ENCODE measurements at places on chromosomes 6 and 20.

DNA sequence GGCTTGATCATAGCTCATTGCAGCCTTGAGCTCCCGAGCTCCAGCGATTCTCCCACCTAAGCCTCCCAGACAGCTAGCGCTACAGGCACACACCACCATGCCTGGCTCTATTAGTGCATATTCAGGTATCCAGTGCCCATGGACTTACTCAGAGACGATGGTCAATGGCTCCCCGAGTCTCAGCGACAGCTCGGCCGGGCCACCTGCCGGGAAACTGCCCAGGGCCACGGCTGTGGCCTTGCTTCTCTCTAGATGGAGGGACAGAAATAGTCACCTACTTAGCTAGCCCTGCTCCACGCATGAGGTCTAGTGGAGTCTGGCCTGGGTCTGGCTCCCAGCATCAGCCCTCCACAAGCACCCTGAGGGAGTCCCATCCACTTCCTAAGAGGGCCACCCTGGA lies 11.7 kb downstream of the SLA2 start:
- no peak for DNase-seq

DNA sequence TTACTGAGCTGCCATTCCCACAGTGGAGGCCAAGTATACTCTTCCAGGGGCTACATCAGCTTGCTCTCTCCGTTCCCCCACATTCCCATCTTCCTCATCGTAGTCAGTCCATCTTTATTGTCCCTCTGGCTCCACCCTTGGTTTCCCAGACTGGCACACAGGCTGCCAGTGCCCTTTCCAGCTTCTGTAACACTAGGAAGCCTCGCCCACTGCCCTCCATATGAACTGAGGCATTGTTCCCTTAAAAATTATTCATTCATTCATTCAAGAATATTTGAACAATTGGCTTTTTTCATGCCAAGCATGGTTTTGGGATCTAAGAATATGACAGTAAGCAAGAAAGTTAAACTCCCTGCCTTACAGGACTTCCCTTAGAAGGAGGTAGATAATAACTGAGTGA lies 14.3 kb downstream of the ROS1 start:
- no peak for DNase-seq

GRCh38 chr6:155303361-155303870 lies 10.9 kb downstream of the TFB1M start:
- no peak for DNase-seq

GRCh38 chr6:106692819-106693208 lies 63.4 kb downstream of the QRSL1 start:
- DNase-seq, result no peak

- DNase-seq, result peak; percentile 85
Observed at GRCh38 chr6:40810171-40810570, 223.0 kb upstream of the LRFN2 start.
